ENCODE measurements at places on chromosomes 16 and 17. TPM values are rescaled to one million over a fixed set of nuclear protein-coding genes. Genes with fewer than 3 reads are reported as not detected.

DNA sequence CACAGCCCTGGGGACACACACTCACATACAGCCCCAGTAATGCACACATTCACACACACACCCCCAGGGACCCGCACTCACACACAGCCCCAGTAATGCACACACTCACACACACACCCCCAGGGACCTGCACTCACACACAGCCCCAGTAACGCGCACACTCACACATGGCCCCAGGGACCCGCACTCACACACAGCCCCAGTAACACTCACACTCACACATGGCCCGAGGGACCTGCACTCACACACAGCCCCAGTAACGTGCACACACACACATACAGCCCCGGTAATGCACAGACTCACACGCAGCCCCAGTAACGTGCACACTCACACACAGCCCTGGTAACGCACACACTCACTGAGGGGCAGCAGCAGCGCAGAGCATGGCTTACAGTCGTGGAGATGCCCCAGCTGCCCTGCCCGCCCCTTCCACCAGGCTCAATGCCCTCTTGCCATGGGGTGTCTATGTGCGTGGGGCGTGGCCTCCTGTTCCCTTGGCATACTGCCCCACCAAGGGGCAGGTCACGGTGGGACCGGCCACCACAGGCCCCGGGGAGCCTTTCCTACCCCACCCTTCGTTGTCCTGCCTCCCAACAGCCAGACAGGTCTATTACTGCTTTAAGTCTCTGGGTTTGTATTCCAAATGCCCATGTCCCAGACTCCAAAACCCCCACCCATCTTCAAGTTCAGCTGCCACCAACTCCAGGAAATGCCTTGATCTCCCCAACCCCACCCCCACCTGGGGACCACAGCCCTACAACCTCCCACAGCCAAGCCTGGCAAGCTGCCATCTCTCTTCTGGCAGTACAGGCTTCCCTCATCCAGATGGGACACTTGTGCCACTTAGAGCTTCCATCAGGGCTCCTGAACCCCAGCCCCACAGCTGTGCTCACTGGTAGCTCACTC is 2.7 kb downstream of the CCDC102A start:
- DNase-seq = peak; percentile 21

GRCh38 chr16:72985148-72985941 is 62.6 kb downstream of the ZFHX3 start:
- DNase-seq = peak; percentile 83

DNA sequence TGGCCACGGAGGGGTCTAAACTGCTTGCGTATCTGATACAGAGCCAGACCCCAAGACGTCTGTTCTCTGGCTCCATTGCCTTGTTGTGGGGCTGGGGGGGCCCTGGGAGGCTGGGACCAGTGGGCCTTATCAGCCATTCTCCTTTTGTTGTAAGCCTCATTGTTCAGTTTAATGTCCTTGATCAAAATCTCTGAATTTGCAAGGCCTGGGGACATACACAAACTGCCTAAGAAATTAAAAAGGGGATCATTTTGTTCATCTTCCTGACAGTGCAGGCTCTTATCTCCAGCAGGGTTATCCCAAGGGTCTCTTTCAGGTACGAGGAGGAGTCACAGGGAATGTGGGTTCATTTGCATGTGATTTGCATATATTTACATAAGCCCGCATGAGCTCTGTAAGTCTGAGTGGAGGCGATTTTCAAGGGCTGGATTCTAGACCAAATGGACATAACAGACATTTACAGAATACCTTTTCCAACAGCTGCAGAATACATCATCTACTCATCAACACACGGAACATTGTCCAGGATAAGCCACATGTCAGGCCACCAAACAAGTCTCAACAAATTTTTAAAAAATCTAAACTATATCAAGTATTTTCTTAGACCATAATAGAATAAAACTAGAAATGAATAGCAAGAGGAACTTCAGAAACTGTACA is 269.8 kb downstream of the RBFOX1 start:
- no peak for DNase-seq

DNA sequence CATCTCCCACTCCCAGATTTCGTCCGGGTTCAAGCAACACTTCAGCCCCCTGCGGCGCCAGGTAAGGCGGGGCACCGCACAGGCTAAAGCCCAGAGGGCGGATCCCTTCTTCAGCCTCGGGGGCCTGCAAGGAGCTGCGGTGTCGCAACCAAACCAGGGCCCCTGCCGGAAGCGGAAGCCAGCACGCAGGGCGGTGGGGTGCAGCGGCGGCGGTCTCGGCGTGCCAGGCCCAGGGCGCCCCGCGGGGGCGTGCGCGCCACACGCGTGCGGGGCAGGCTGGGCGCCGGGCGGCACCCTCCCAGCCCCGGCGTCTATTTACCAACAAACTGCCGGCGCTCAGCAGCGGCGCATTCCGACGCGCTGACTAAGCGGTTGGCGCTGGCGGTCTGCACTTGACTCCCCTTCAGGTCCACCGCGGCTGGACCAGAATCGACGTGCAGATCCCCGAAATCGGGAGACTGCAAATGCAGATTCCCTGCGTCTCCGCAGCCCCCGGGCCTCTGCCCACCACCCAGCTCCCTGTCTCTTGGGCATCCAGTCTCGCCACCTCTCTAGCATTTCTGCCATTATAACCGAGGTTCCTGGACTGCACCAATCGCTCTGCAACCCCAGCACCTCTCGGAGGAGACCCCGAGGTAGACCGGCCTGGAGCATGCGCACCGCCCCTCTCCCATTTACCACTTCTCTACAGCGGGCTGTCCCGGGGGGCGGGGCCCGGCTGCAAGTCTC is 421 bp upstream of the DLX4 start:
- DNase-seq = peak; percentile 92

The UMOD gene
- total RNA-seq = not detected
